ENCODE measurements at places on chromosomes 5 and 9.

GRCh38 chr9:113890704-113891103, 14.6 kb downstream of the ZNF618 start:
- no peak overlapping the region for H3K4me3 ChIP-seq
- H3K27me3 ChIP-seq, result no peaks in the 10 kb centered on the region
- H3K27ac ChIP-seq, result no peak overlapping the region
- H3K36me3 ChIP-seq, result no peaks in the 10 kb centered on the region

GRCh38 chr5:146447734-146448380, 724 bp downstream of the TCERG1 start:
- H3K36me3 ChIP-seq, result no peaks in the 10 kb centered on the region
- DNase-seq, result no peak
- H3K27me3 ChIP-seq, result no peaks in the 10 kb centered on the region
- H3K4me1 ChIP-seq, result peaks cover 45% of the 10 kb centered on the region

- H3K36me3 ChIP-seq, result no peaks in the 10 kb centered on the region
- no peaks in the 10 kb centered on the region for H3K4me1 ChIP-seq
- no peak overlapping the region for H3K27ac ChIP-seq
- DNase-seq, result no peak
- H3K27me3 ChIP-seq, result no peaks in the 10 kb centered on the region
Observed at GRCh38 chr5:33720176-33720575, 171.6 kb downstream of the ADAMTS12 start.

GRCh38 chr9:112020680-112021596, 124.3 kb downstream of the UGCG start:
- H3K27ac ChIP-seq, result no peak overlapping the region
- H3K4me3 ChIP-seq, result no peak overlapping the region
- no peaks in the 10 kb centered on the region for H3K36me3 ChIP-seq
- H3K27me3 ChIP-seq, result no peaks in the 10 kb centered on the region
- no peak for DNase-seq

- no peak for DNase-seq
- H3K27me3 ChIP-seq, result no peaks in the 10 kb centered on the region
- H3K4me3 ChIP-seq, result no peak overlapping the region
- H3K36me3 ChIP-seq, result no peaks in the 10 kb centered on the region
Observed at GRCh38 chr5:30581198-30581935, 612.1 kb upstream of the CDH6 start.

DNA sequence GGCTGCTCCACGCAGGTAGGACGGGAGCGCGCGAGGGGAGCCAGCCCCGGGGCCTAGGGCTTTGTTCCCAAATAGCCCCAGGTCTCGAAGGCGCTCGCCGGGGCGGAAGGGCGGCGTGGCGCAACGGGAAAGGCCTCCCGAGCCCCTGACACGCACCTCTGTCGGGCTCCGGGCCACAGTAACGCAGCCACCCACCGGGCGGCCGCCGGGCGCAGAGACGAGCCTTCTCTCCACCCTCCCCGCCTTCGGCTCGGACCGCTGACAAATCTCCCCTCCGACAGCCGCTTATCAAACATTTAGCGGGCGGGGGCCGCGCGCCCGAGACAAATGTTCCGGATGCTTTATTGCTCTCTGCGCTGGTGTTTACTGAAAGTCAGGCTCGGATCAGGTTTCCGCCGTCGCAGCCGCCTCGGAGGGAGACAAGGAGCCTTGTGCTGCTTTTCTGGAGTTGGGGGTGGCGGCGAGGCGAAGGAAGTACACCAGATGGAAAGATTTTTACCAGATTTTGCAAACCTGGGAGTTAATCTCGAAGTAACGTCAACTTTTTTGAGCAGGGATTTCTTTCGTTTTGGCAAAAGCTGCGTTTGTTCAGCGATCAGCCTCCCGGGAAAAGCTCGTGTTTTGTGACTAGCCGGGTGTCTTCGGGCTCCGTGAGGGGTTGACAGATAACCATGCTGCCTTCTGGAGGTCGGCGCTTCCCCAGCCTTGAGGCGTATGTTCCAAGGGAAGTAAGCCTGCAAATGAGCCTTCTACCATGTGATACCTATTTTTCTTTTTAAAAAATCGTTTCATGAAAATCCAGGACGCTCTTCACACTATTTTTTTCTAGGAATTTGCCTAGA, 950 bp downstream of the RGMB start:
- H3K27me3 ChIP-seq, result peaks cover under 1% of the 10 kb centered on the region
- H3K36me3 ChIP-seq, result no peaks in the 10 kb centered on the region
- H3K27ac ChIP-seq, result peak overlapping the region; percentile 59
- H3K4me3 ChIP-seq, result peak overlapping the region; percentile 36
- peak; percentile 52 for DNase-seq

DNA sequence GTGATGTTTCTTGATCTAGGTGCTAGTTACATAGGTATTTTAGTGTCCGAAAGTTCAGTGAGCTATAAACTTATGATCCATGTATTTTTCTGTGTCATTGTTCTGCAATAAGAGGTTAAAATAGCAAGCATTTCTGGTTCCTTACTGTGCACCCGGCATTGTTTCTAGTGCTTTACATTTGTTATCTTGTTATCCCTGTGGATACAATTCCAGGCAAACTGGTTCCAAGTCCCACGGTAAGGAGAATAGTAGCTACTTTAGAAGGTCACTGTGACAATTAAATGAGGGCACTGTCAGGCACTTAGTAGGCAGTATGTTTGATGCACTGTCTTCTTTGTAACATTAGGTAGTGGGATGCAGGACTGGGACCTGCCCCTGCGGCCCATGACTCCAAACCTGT, 9.0 kb downstream of the FUBP3 start:
- DNase-seq, result no peak
- no peak overlapping the region for H3K4me3 ChIP-seq
- no peak overlapping the region for H3K27ac ChIP-seq
- H3K36me3 ChIP-seq, result peaks cover 6% of the 10 kb centered on the region
- H3K27me3 ChIP-seq, result no peaks in the 10 kb centered on the region
- H3K4me1 ChIP-seq, result peaks cover 15% of the 10 kb centered on the region

GRCh38 chr5:172454358-172455086, at the start of gene SH3PXD2B:
TSS of gene SH3PXD2B (minus strand) at chr5:172454525. CDS start at chr5:172454352, 173 bp downstream.
- peaks cover 5% of the 10 kb centered on the region for H3K27me3 ChIP-seq
- peak within 1 kb of the TSS; percentile 28 for H3K4me3 ChIP-seq
- no peaks in the 10 kb centered on the region for H3K36me3 ChIP-seq
- no peak within 1 kb of the TSS for H3K27ac ChIP-seq
- H3K4me1 ChIP-seq, result peaks cover 11% of the 10 kb centered on the region

DNA sequence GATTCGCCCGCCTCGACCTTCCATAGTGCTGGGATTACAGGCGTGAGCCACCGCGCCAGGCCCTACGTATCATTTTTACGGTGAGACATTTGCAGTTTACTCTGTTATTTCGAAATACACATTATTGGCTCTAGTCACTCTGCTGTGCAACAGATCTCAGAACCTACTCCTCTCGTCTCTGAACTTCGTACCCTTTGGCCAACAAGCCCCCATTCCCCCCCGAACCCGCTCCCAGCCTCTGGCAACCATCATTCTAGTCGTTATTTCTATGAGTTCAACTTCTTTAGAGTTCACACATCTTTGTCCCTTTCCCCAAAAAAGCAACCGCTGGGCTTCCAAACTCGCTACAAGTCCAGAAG, 735 bp downstream of the PTGR1 start:
- DNase-seq, result no peak
- no peaks in the 10 kb centered on the region for H3K36me3 ChIP-seq
- H3K4me1 ChIP-seq, result peaks cover 21% of the 10 kb centered on the region
- peaks cover 8% of the 10 kb centered on the region for H3K27me3 ChIP-seq
- H3K4me3 ChIP-seq, result no peak overlapping the region
